ENCODE measurements at places on chromosomes 1 and 21. TPM values are rescaled to one million over a fixed set of nuclear protein-coding genes. Genes with fewer than 3 reads are reported as not detected.

DNA sequence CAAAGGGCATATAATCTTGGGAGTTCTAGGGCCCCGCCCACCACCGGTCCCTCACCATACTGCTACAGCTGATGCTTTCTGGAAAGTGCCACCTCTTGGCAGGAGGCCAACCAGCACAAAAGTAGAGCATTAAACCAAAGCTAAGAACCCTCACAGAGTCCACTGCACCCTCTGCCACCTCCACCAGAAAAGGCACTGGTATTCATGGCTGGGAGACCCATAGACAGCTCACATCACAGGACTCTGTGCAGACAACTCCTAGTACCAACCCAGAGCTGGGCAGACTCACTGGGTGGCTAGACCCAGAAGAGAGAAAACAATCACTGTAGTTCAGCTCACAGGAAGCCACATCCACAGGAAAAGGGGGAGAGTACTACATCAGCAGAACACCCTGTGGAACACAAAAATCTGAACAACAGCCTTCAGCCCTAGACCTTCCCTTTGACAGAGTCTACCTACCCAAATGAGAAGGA, 10.8 kb downstream of the THEM4 start:
- no peak for DNase-seq

Gene FALEC
- not detected for total RNA-seq

- no peak for DNase-seq
Measured at GRCh38 chr1:99850459-99851291, 514 bp downstream of the AGL start.

DNA sequence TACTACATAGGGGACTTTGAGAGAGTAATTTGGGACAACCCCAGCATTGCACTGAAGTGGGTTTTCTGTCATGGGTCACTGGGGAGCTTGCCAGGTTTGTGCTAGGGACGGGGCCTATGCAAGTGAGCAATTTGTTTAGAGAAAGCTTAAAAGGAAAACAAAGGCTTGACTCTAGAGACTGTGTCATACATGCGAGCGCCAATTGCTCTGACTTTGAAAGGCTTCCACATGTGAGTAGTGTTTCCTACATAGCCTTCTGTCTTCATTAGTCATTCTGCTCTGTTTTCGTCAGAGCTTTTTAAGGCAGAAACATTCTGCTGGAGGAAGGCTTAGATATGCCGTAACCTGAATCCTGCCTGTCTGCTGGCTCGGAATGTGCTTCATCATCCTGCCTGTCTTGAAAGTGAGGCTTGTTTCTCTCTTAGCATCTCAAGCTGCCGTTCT, 28.4 kb downstream of the TRIM45 start:
- DNase-seq = peak; percentile 96

- DNase-seq = no peak
Measured at GRCh38 chr21:42547001-42547905, 33.6 kb downstream of the SLC37A1 start.

Gene SLC44A5
- total RNA-seq = not detected

GRCh38 chr1:20693623-20694022, 24.2 kb downstream of the KIF17 start:
- no peak for DNase-seq

- peak; percentile 45 for DNase-seq
Measured at GRCh38 chr1:116724765-116725375, 29.4 kb upstream of the CD2 start.

DNA sequence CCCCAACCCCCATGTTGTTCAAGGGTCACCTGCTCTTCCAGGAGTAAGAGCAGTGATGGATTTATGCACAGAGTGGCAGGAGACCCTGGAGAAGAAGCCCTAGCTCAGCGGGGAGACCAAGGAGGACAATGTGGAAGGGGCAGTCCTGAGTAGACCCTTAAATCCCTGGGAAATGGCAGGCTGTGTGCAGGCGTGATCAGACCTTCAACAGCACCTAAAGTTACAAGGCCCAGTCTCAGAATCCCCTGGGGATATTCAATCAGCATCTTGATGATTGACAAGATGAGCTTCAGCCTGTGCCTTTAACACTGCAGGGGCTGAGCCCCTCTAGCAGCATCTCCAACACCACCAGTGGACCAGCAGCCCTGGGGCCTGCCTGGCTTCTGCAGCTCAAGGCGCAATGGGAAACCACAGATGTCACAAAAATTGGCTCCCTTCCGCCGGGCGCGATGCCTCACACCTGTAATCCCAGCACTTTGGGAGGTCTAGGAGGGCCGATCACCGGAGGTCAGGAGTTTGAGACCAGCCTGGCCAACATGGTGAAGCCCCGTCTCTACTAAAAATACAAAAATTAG, 60.4 kb downstream of the IRF2BP2 start:
- DNase-seq = no peak

GRCh38 chr1:53860967-53861411, 22.9 kb upstream of the NDC1 start:
- DNase-seq = peak; percentile 28

Gene MXRA8
- total RNA-seq = 316 TPM

- no peak for DNase-seq
Measured at GRCh38 chr1:202268817-202269216, 72.9 kb downstream of the UBE2T start.

- DNase-seq = peak; percentile 35
Measured at GRCh38 chr1:42210421-42211133, 46.0 kb upstream of the GUCA2A start.

- DNase-seq = no peak
Measured at GRCh38 chr1:33715195-33715811, 148.6 kb upstream of the HMGB4 start.

GRCh38 chr1:217117973-217118465, 394.8 kb upstream of the ESRRG start:
- DNase-seq = no peak

Gene RIPK4
- total RNA-seq = 0.76 TPM

DNA sequence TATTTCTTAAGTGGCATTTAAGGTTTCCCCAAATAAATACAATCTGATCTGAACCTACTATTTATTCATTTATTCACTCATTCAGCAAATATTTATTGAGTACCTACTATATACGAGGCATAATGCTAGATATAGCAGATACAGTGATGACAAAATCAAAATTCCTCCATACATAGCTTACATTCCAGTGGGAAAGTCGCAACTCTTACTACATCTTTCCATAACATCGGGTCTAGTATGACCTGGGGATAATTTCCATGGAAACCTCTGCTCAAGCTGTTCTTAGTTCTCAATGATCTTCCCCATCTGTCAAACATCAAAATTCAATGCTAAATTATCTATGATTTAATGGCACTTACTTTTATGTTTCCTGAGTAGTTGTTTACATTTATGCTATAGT, 70.8 kb upstream of the PRKACB start:
- no peak for DNase-seq

DNA sequence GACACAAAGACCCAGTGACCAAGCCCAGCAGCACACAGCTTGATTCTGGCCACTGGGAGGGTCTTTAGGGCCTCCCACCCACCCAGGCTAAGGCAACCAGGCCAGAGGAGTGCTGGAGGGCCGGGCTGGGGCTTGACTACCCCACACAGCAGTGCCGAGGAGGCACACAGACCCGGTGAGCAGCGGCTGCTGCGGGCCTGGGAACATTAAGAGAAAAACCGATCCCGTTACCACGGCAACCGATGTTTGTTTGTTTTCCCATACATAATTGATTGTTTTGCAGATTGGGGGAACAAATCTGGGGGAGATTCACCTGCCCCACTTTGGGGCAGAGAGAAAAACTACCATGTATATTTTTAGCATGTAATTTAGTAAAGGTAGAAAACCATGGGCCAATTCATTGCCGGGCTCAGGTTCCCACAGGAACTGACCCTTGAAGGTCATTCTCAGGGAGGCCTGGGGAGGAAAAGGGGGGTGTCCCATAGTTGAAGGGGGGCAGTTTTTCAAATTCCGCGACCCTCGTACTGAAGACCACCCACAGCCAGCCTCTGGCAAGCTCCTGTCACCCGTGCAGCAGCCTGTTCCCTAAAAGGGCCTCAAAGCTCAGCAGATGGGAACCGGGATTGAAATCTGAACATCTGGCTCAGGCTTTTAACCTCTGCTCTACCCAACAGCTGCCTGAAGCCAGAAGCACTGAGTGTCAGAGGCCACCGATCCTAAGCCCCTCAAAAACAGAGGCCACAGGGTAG, 35.3 kb downstream of the CHD5 start:
- no peak for DNase-seq

- no peak for DNase-seq
Measured at GRCh38 chr1:153032073-153032472, 1.1 kb downstream of the SPRR1B start.

GRCh38 chr1:222634180-222635013, 16.5 kb downstream of the MIA3 start:
- DNase-seq = peak; percentile 21

DNA sequence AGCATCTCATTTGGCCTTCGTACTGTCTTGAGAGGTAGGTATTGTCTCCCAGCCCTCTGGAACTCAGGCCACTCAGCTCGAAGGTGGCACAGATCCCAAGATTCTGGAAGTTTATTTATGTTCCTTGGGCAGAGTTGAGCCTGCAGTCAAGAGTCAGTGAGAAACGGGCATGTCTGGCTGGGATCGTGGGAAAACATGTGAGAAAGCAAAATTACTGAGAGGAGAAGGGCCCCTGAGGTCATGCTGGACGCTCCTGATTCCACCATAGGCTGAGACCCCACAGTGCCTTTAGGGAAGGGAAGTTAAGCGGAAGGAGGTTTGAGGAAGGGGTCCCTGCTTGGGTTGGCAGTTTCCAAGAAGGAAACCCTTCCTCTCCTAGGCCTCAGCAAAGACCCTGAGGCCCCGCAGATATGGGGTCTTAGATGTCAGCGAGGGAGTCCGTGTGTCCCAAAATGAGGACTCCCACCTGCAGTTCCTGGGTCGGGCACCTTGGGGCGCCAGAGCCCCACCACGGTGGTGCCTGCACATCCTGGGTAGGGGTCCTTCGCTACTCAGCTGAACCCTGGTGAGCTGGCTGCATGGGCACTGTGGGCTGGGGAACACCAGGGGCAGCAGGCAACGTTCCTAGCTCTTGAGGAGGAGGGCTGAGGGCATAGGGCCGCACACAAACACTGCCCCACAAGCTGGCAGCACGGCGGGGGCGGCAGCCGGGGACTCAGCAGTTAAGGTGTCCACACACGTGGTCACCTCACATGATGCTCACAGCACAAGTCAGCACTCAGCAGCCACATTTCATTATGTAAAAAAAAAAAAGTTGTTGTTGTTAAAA, 12.3 kb upstream of the SEMA4A start:
- DNase-seq = peak; percentile 51

Data from MG63 (cell line).